ENCODE measurements at places on chromosomes 7 and 10.
A peak's percentile ranks its signal among the peaks of the same experiment; 100 is the strongest.

- DNase-seq = no peak
These were observed 145.0 kb downstream of the RNF216 start for GRCh38 chr7:5636446-5636835.

DNA sequence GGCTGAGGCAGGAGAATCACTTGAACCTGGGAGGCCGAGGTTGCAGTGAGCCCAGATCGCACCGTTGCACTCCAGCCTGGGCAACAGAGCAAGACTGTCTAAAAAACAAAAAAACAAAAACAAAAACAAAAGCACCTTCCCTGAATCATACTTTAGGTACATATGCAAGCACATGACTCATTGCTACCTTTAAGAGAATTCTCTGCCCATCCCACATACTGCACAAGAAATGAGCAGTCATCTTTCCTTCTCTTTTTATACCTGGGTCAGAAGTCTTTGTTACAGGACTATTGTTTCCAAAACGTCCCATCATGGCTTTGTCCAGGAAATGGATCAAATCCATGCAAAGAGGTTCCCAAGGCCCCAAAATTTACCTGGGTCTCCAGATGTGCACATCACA lies 21.5 kb upstream of the AKR1B10 start:
- no peak for DNase-seq

DNA sequence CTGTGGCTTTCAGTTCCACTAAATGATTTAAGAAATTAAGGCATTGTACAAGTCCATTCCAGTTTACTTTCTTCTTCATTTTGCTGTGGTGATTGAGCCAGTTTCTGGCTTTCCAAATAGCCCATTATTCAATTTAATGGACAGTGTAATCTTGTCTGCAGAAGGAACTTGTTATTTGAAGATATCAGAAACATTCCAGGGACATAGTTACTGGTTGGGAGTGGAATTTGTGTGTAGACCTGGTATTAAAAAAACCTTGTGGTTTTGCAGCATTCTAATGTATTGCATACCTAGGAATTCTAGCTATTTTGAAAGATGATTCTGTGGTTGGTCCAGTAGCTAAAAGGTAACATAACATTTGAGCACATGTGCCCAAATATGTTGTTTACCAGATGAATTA lies 72.2 kb downstream of the MCU start:
- no peak for DNase-seq

GRCh38 chr10:95559896-95560277 lies 1.3 kb downstream of the SORBS1 start:
- DNase-seq = no peak

GRCh38 chr10:3529691-3530090 lies 255.3 kb downstream of the KLF6 start:
- no peak for DNase-seq

- DNase-seq = peak; percentile 21
These were observed 20.7 kb downstream of the ZNF107 start for GRCh38 chr7:64686493-64687184.

DNA sequence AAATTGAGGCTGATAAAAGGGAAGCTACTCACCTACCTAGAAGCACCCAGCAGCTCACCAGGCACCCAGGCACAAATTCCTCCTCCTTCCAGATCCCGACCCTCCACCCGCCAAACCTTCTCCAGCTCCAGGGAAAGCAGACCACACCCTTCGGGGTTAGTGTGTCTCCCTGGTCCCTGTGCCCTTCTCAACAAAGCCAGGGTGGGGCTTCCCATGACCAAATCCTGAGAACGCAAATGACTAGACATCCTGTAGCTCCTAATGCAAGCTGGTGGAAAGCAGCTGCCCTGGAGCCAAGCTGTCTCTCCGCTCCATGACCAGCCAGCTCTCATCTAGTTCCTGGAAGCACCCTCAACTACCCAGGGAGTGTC lies 4.4 kb downstream of the TBX20 start:
- no peak for DNase-seq

DNA sequence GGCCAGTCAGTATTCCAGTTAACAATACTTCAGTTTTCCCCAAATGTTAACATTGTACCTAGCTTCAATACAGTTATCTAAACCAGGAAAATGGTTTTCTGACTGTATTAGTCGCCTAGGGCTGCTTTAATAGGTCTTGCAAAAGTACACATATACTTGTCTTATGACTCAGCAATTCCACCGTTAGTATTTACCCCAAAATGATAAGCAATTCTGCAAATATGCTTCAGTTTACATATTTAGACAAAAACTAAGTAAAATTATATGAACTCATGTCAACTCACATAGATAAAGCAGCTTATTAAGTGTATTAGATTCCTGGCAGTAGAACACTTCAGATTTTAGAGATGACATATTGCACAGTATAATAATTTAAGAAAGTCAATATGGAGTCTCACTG lies 363.3 kb downstream of the ARL4A start:
- DNase-seq = no peak

- no peak for DNase-seq
These were observed 341.6 kb upstream of the MEOX2 start for GRCh38 chr7:16028103-16028502.

DNA sequence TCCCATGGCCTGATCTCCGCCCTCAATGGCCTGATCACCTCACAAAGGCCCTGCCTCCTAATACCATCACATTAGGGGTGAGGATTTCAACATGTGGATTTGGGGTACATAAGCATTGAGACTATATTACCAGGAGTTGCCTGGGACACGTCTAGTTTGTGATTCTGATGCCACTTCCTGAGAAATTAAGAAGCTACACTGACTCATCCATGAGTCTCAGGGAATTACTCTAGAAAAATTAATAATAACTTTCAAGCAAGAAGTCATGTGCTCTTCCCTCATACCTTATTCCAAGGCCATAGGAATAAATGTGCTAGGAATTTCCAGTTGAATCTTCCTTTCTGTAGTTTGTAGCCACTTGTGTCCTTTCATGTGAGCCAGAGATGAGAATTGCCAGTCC lies 519.3 kb upstream of the MKI67 start:
- DNase-seq = no peak

GRCh38 chr7:143936087-143937009 lies 1.3 kb downstream of the OR2F2 start:
- no peak for DNase-seq

- peak; percentile 50 for DNase-seq
These were observed at the start of gene TCF7L2 for GRCh38 chr10:112949875-112950507. Gene TCF7L2, plus strand, starts transcription at chr10:112950247. Its CDS starts 510 bp downstream, at chr10:112950757.

DNA sequence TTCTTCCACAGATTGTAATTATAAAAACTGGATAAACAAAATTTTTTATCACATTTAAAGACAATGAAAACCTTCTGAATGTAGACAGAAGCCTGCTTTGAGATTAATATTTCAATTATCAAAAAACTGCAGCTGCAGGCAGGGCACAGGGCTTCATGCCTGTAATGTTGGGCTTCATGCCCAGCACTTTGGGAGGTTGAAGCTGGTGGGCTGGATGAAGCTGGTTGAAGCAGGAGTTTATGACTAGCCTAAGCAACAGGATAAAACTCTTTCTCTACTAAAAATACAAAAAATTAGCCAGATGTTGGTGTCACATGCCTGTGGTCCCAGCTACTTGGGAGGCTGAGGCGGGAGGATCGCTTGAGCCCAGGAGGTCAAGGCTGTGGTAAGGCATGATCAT lies 41.2 kb downstream of the PDZD8 start:
- no peak for DNase-seq

DNA sequence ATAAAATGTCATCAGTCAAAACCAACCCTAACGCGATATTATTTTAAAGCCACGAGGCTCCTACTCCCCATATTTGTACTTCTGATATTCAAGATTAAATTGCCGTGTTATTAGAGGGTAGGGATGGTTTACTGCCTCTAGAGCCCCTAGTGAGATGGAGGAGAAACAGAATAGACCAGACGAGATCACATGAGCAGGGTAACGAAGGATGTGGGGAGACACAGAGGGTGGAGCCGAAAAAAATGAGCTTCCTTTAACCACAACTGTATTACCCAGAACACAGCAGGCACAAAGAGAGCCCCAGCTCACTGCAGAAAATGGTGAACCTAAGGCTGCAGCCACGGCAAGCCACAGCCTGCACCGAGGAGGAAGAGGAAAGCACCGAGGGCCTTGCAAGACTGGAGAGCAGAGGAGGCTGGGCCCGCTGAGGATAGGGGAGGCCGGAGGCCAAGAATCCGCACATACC lies 14.3 kb downstream of the ZC3HAV1 start:
- peak; percentile 87 for DNase-seq

DNA sequence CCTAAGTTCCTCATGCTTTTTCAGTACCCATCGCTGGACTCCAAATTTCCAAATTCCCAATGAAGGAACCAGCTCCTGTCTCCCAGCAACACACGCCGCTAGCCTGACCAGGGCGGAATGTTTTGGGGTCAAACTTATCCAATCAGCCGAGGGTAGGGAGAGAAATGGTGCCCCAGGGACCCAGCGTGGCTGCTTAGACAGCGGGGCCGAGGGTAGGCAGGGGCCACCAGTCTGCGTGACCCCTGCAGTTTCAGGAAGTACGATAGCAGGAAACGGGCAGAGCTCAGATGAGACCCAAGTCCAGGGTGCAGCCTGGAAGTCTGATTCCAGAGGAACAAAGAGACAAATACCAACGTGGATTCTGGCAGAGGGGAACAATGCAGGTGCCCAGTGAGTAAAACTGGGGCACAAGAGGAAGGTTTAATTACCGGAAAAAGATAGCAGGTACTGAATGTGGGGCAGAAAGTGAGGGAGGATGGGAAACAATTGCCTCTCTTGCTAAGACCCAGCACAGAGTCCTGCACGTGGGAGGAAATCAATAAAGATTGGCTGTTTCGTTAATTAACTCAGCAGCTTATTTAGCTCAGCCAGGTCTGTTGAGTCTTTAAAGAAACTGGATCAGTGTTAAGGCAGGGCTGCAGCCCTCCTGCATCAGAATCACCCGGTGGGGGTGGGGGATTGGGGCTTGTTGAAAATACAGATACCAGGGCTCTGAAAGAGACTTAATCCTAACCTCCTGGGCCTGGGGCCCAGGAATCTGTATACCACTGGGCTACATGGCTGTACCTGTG lies 50.4 kb upstream of the NFE2L3 start:
- no peak for DNase-seq

DNA sequence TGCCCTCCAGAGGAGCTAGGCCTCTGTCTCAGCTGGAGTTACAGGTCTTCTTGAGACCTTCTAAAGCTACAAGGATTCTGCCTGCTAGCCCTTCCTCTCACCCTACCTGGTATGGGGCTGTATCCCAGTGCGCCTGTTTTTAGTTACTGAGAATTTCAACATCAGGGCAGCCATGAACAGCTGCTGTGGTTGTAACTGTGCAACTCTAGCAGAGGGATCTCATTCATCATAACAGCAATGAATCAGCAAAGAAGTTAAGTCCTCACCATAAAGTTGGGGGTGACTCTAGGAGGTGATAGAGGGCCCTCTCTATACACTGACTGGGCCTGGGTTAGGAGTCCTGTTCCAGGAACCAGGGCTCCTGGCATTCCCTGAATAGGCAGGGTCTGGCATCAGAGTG lies 14.0 kb upstream of the CDH23 start:
- no peak for DNase-seq

DNA sequence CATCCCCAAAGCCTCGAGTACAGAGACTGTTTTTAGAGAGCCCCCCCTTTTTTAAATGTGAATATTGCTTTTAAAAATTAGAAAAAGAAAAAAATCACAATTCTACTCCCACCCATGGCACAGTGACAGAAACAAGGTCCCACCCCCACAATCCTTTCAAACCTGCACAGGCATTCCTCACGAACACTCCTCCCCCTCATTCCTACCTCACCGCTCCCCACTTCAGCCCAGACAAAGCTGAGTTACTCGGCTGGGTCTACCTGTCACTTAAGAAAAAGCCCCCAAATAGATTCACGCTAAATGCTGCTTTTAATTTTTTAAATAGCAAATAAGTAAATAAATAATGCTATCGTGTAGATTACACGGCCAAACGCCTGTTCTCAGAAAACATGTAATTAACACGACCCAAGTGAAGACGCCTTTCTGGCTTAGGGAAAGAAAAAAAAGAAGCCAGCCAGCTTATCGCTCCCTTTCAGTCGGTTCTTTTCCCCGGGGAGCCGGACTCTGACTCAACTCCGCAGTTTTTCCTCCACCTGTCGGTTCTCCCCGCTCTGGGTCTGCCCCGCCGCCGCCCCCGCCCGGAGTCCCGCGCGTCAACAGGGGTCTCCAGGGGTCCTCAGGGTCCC lies 739 bp downstream of the MPP7 start:
- DNase-seq = no peak

- no peak for DNase-seq
These were observed 21.7 kb upstream of the RNF32 start for GRCh38 chr7:156618780-156619367.

GRCh38 chr7:51472873-51473272 lies 156.3 kb upstream of the COBL start:
- DNase-seq = no peak

DNA sequence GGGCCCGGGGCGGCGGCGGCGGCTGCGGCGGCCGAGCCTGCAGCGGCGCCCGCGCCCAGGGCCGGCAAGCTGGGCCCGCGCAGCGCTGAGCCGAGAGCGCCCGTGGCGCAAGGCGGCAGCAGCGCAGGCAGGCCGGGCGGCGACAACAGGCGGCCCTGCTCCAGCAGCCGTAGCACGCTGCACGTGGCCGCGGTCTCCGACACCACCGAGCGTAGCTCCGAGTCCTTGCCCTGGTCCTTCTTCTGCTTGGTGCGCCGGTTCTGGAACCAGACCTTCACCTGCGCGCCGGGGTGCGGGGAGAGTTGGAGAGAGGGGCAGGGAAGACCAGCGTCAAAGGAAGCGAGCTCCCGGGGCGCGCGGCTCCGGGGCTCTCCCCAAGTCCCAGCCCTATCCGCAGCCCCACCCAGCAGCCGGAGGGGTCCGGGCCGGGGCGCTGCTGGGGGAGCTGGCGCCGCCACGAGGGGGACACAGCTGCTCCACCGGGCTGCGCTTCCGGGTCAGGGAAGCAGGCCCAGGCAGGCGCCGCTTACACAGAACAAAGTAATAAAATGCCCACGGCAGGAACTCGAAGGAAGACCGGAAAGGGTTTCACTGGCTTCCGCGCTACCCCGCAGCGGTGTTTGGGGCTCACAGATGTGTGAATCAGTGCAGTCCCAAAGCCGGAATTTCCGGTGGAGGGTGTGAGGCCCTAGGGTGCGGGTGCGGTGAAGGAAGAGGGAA lies 3.6 kb downstream of the VAX1 start:
- DNase-seq = no peak

GRCh38 chr7:110186334-110186733 lies 904.6 kb upstream of the LRRN3 start:
- DNase-seq = no peak

DNA sequence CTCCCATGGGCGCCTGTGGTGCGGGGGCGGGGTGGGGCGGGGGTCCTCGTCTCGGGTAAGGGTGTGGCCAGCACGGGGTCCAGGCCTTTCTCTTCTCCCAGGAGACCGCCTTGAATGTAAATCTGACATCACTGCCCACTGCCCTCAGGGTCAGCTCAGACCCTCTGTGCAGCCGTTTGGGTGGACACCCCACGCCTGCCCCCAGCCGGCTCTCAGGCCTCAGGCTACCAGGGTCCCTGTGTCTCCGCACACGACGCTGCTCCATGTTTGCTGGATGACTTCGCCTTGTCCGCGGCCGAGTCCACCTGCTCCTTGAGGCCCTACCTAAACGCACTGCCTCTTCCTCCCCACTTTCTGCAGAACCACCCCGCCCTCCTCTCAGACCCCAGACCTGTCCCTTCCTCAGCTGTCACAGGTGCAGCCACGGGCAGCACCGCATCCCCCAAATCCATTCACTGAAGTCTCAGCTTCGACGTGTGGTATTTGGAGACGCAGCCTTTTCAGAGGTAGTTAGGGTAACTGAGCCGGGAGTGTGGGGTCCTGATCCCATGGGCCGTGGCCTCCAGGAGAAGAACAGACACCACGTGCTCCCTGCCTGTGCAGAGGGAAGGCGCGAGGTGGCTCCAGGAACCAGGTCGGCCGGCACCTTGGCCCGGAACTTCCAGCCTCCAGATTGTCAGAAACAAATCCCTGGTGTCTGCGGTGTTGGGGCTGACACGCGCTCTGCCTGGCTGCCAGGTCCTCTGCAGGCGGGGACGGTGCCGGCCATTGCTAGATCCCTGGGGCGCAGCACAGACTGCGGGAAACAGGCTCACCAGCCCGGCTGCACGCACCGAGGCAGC lies 97.4 kb upstream of the DIP2C start:
- DNase-seq = no peak
